ENCODE measurements at places on chromosomes 7 and 10. TPM values are rescaled to one million over a fixed set of nuclear protein-coding genes. Genes with fewer than 3 reads are reported as not detected.

GRCh38 chr10:28970231-28970630 is 292.9 kb downstream of the BAMBI start:
- no peak for DNase-seq

DNA sequence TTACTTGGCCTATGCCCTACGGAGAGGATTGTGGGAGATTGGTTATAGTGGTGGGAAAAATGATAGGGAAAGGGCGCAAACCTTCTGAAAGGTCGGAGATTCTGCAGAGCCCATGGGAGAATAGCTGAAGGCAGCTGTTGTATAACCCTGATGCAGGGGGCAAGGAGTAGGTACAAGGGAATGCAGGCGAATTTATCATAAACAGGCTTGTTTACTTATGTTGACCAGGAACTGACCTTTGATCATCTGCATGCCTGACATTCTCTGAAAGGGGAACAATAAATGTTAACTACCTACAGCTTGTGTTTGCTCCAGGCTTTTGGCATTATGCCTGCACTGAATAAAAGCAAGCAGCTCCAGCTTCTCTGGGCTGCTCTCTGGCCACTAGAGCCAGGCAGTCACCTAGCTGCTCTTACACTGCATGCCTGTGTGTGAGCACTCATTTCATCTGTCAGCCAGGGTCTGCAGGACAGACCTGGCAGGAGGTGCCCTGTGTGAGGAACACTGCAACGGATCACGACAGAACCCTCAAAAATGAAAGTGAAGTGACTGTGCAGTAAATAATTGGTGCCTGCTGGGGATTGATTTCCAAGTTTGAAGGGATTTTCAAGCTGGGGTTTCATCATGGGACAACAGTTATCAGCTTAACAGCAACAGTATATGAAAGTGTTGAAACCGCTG is 31.1 kb upstream of the ABCA13 start:
- no peak for DNase-seq

DNA sequence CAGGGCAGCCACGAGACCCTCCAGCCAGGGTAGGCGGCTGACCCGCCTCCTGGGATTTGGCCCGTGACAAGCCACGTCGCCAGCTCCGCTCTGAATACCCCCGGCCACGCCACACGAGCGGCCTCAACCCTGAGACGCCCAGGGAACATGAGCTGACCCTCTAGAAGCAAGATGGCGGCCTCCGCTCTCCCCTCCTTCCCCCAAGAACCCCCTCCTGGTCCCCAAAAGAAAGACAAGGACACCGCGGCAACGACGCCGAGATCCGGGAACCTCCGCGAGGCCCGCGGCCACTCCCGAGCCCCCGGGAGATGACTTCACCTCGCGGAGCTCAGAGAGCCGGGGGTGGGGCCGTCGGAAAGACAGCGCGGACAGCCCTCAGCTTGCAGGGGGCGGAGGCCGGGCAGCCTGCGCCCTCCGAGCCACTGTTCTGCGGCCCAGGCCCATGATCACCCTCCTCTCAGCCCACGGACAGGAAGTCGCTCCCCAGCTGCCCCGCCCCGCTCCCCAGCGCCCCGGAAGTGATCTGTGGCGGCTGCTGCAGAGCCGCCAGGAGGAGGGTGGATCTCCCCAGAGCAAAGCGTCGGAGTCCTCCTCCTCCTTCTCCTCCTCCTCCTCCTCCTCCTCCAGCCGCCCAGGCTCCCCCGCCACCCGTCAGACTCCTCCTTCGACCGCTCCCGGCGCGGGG is at the start of gene RALA:
RALA (plus strand) TSS at position 526 of the 685 bp plus-strand sequence. CDS start 63,096 bp downstream, outside the sequence.
- DNase-seq: peak; percentile 97

DNA sequence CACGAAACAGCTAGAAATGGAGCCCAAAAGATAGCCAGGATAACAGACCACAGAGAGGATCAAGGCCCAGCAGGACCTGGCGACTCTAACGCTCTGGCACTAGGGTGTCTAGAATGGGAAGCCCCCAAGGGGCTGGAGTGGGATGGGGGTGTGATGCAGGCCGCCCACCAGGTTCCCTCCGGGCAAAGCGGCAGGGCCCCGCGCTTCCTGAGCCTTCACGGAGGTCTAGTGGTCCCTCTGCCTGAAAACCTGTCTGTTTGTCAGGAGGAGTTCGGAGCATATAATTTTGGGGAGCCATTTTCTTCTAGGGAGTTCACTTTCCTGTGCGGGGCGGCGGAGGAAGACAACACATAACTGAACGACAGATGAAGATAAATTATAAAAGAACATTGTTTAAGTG is 48.2 kb upstream of the FXYD4 start:
- DNase-seq: no peak

The CRYGN gene
- not detected for total RNA-seq

GRCh38 chr7:100582041-100582579 is 3.8 kb downstream of the LRCH4 start:
- DNase-seq: no peak

The MOGAT3 gene
- not detected for total RNA-seq
